Caki2 (cell line): ENCODE measurements at places on chromosomes 12 and 14. TPM values are rescaled to one million over a fixed set of nuclear protein-coding genes. Genes with fewer than 3 reads are reported as not detected.

GRCh38 chr12:20885552-20885951, 75.0 kb downstream of the SLCO1B3 start:
- DNase-seq: no peak

The STYK1 gene
- total RNA-seq: 4.8 and 6.7 TPM in 2 replicates

The POTEG gene
- total RNA-seq: not detected in 2 replicates

- no peak for DNase-seq
Observed at GRCh38 chr14:58677996-58678395, 40.2 kb downstream of the DACT1 start.

The TEX52 gene
- not detected in 2 replicates for total RNA-seq

- no peak for DNase-seq
Observed at GRCh38 chr14:101844219-101844618, 82.7 kb downstream of the PPP2R5C start.

DNA sequence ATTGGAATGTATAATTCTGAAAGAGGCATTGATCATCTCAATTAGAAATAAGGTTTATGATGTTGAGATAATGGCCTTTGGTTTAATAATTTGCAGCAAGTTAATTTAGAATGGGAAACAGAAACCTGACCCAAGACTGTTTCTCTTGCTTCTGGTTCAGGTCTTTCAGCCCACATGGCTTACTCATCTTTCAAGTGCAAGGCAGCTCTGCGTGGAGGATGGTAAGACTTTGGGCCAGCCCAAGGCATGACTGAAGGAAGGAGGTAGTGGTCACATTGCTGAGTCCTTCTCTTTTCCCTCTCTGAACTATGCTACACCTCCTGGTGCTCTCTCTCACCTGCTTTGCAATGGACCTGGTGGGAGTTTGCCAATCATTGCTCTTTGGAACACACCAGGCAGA, 98.7 kb downstream of the CAND1 start:
- DNase-seq: no peak

The FBLN5 gene
- not detected in 2 replicates for total RNA-seq

DNA sequence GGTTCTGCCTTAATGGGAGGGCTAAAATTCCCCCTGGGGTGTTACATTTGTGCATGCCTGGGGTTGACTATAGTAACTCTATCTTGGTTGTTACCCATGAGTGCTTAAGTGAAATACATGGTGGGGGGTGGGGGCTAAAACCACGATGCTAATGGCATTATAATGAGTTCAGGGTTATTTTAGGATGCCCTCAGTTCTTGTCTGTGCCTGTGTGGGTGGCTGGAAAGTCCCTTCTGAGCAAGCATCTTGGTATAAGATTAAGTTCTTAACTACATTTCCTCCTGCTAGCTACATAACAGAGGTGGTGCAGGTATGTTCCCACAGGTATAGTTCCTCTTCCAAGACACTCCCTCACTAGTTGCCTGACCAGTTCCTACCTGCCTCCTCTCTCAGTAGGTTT, 822.3 kb downstream of the LRFN5 start:
- DNase-seq: peak; percentile 27

GRCh38 chr12:69404851-69405565, 45.5 kb downstream of the YEATS4 start:
- DNase-seq: no peak

The IRAK3 gene
- 0.47 TPM in 1 of 2 replicates, not detected in the other for total RNA-seq

DNA sequence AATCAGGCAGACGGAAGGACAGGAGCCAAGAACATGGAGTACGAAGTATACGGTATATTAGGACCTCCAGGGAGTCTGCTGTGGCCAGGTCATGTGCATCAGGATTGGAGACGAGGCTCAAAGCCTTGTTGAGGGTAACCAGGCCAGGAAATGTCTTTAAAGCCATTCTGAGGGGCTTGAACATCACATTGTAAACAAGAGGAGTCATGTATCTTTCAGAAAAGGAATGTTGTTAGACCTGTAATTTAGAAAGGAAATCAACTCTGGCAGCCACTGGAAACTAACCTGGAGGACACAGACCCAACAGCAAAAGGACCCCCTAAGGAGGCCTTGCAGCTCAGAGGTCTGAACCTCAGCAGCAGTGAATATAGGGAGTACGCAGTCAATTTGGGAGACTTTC, 7.5 kb downstream of the MAP3K9 start:
- no peak for DNase-seq

DNA sequence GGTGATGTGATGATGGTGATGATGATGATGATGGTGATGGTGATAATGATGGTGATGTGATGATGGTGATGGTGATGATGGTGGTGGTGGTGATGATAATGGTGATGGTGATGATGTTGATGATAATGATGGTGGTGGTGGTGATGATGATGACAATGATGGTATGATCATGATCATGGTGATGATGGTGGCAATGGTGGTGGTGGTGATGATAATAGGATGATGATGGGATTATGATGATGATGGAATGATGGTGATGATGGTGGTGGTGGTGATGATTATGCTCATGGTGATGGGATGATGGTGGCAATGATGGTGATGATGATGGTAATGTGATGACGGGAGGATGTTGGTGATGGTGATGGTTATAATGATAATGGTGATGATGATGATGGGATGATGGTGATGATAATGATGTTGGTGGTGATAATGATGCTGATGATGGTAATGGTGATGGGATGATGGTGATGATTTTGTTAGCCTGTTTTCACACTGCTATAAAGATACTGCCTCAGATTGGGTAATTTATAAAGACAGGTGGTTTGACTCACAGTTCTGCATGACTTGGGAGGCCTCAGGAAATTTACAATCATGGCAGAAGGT, 314.8 kb upstream of the SFSWAP start:
- no peak for DNase-seq

The PLEKHA5 gene
- 12.6 and 15.7 TPM in 2 replicates for total RNA-seq

DNA sequence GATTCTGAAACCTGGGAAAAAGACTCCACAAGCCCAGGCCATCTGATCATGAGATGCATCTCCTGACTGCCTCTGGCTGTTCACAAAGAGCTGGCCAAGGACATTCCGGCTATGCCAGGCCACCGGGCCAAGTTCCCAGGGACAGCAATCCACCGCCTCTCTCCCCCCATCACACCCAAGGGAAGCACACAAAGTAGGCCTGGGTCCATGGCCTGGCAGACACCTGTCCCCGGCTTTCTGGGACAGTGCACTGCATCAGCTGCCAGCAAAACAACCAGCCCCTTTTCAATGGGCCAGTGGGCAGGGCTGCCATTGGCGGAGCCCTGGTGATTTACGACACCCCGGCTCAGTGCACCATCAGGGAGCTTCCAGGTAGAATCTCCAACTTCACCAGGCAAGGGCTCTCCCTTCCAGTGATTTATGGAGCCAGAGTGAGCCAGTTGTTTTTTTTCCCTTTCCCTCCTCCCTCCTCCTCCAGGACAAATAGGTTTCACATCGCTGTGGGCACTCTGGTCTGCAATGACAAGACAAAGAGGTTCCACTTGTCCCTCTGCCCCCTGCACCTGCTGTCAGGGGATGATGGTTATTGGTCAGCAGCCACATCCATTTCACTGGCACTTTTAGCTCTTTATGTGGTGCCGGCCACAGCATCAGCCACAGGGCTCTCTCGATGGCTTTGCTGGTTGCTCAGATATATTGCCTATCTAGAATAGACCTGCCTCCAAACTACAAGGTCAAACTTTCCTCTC, 149.6 kb downstream of the SLC38A6 start:
- no peak for DNase-seq

The FOXG1 gene
- not detected in 2 replicates for total RNA-seq

GRCh38 chr12:53057816-53058500, 8.1 kb downstream of the TNS2 start:
- DNase-seq: no peak

GRCh38 chr12:101470939-101471338, 4.2 kb upstream of the SPIC start:
- no peak for DNase-seq

DNA sequence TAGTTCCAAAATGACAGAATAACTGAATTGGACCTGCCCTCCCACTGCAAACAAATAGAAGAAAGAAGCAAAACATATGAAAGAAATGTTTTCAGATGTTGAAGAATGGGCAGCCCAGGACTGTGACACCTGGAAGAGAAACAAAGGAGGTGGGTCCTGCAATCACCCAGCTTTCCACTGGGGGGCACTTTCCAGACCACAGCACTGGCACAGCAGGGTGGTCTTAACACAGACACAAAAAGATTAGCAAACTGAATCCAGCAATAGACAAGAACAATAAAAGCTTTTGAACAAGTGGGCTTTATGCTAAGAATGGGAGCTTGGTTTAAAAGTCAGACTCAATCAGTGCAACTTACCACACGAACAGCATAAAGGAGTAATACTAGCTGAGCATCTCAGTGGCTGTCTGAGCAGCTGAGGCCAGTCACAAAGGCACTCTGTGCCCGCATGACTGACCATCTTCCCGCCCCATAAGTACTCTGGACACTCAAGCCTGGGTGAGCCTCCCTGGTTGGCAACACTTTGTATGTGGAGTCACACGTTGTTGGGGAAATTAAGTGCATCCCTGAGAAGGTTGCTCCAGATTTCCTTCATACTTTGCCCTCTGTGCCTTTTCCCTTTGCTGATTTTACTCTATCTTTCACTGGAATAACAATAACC, 27.7 kb downstream of the JKAMP start:
- peak; percentile 26 for DNase-seq

DNA sequence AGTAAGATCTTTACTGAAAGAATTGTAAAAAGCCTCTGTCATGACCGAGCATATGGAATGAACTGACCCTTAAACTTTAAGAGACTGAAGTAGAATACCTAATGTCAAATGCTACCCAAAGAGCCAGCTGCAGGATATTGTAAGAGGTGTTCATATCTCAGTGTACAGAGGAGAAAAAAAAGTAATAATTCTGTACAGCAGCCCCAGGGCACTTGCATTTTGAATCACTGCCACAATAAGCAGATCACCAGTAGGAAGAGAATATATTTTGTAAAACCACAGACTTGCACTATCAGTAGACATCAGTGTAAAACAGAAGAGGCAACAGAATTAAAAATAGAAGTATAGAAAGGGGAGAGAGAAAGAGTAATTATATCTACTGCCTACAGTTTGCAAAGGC, 162.6 kb downstream of the PPFIA2 start:
- DNase-seq: no peak

GRCh38 chr14:96275177-96276112, 19.4 kb downstream of the BDKRB1 start:
- no peak for DNase-seq

The NOXRED1 gene
- not detected in 2 replicates for total RNA-seq

The LRP1-AS gene
- not detected in 2 replicates for total RNA-seq

The LGR5 gene
- total RNA-seq: not detected in 2 replicates

- DNase-seq: no peak
Observed at GRCh38 chr12:91110311-91110924, 876 bp downstream of the LUM start.

- DNase-seq: no peak
Observed at GRCh38 chr12:124147575-124147974, 147.3 kb upstream of the RFLNA start.

DNA sequence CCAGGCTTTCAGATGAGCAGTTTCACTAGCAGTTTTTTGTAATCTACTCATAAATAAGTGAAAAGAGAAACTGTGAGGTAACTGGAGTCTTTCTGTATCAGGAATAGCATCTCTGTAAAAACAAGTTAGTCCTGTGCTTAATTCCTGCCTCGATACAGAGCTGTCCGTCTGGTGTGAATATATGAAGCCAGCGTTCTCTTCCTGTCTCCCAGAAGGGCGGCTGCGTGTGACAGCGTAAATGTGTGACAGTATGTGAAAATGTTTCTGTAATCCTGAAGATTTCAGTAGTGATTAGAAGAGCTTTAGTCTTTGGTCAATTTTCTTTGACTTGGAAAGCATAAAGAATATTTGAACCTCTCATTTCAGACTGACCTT, 150.3 kb downstream of the FBXL14 start:
- DNase-seq: no peak

DNA sequence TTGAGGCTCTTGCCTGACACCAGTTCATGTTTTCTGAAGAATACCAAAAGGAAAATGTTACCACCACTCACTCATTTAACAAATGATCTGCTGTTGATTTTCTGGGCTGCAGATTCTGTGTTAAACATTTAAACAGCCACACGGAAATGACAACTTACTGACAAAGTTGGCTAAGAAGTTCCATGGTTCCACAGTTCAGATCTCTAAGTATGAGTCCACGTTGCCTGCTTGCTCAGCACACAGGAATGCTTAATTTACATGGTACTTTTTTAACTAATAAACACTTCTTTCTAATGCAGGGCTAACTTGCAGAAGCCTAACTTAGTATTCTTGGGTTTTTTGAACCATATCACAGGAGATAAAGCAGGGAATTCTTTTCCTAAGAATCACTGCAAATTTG, 34.7 kb downstream of the PTGER2 start:
- DNase-seq: peak; percentile 27

DNA sequence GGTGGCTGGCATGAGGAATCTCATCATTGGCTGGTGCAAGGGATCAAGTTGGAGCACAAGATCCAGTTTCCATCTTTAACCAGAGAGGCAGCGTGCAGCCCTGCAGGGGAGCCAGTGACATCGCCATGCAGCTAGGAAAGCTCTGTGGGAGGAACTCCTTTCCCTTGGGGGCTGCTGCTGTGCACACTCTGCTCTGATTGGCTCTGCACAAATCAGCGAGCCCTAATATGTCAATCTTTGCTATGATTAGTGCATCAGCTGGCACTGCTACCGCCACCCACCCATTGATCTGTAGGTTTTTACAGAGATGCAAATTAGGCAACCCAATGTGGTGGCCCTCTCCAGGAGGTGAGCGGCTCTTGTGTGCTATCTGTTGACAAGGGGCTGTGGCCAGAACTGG, 262.6 kb downstream of the PCNX1 start:
- DNase-seq: no peak

GRCh38 chr14:28785096-28785952, 18.7 kb downstream of the FOXG1 start:
- DNase-seq: no peak

- DNase-seq: no peak
Observed at GRCh38 chr14:99270458-99271220, 1.4 kb downstream of the BCL11B start.

- DNase-seq: no peak
Observed at GRCh38 chr12:130847112-130847511, 8.1 kb upstream of the STX2 start.

GRCh38 chr12:24246934-24247333, 297.5 kb upstream of the SOX5 start:
- DNase-seq: no peak

The RNU4-1 gene
- total RNA-seq: not detected in 2 replicates

DNA sequence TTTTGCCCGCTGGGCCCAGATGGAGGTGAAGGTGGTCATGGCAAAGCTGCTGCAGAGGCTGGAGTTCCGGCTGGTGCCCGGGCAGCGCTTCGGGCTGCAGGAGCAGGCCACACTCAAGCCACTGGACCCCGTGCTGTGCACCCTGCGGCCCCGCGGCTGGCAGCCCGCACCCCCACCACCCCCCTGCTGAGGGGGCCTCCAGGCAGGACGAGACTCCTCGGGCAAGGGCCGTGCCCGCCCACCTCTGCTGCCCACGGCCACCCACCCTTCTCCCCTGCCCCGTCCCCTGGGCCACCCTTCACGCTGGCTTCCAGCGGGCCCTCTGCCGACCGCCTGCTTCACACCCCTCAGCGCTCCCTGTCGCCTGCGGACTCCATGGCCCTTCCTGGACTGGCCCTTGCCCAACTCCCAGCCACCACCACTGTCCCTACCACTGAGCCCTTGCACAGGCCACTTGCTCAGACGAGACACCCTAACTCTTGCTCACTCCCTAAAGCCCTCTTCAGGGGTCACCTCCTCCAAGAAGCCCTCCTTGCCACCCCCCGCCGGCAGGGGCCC, 42.5 kb downstream of the CYP46A1 start:
- no peak for DNase-seq
